ENCODE measurements at places on chromosomes 7 and 10.

GRCh38 chr7:1536743-1537534, 6.4 kb downstream of the MAFK start:
- DNase-seq: no peak

- no peak for DNase-seq
Measured at GRCh38 chr7:5795752-5796475, 14.5 kb upstream of the RNF216 start.

DNA sequence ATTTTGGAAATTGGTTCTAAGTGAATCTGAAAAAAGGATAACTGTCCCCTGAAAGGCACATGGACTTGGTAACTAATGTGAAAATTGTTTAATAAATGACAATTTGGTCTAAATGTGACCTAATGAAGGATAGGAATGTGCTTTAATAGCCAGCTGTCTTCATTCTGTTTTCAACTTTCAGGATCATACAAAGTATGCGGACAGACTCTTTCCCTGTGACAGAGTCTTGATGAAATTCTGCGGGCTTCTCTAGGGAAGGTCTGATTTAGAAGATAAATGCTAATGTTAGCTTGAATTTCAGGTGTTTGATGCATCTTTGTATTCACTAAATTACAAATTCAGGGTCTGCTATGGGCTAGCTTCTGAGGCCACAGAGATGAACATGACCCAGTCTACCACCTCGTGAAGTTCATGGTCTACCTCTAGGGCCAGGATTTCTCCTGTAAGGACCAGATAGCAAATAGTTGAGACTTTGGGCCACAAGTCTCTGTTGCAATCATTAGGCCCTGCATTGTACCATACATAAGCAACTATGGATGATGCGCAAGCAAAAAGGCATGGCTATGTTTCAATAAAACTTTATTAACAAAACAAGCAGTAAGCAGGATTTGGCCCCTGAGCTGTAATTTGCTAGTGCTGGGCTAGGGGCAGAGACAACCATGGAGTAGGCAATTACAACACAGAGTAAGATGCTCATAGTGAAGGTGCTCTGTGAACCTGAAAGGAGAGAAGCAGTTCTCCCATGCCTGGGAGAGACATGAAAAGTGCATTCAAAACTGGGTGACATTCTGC, 368.6 kb downstream of the INHBA start:
- DNase-seq: no peak

- DNase-seq: no peak
Measured at GRCh38 chr7:11373546-11374142, 400.0 kb downstream of the PHF14 start.

All from activated CD4-positive, alpha-beta T cell treated with anti-CD3 and anti-CD28 coated beads, Interleukin-2, amount 50 U/mL, for 4 hours (primary cell).